Mesothelial cell of epicardium (in vitro differentiated cells): ENCODE measurements at places on chromosomes 5 and 9.

- no peak for DNase-seq
Observed at GRCh38 chr5:169728418-169728817, 91.3 kb downstream of the DOCK2 start.

DNA sequence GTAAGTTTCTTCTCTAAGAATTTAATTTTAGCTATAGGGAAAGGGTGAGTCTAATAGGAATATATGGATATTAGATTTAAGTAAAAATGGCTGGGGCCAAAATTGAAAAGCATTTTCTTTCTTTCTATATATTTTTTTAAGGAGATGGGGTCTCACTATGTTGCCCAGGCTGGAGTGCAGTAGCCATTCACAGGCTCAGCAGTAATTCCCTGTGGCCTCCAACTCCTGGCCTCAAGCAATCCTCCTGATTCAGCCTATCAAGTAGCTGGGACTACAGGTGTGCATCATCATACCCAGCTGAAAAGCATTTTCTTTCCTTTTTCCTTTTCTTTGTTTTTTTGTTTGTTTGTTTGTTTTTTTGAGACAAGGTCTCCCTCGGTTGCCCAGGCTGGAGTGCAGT, 41.1 kb downstream of the CSNK1A1 start:
- no peak for DNase-seq

GRCh38 chr5:10635257-10635866, 71.5 kb downstream of the ANKRD33B start:
- no peak for DNase-seq

DNA sequence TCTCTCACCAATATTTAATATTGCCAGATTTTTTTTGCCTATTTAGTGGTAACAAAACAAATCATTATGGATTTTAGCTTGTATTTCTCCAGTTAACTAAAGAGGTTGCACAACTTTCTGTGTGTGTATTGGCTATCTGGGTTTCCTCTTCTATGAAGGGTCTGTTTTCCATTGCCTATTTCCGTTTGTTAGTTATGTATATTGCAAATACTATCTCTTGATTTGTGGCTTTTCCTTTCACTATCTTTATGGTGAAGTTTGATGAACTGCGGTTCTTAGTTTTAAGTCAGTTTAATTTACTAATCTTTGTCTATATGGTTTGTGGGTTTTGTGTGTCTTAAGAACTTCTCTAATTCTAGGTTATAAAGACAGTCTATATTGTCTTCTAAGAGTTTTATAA, 136.3 kb downstream of the CEP120 start:
- no peak for DNase-seq

DNA sequence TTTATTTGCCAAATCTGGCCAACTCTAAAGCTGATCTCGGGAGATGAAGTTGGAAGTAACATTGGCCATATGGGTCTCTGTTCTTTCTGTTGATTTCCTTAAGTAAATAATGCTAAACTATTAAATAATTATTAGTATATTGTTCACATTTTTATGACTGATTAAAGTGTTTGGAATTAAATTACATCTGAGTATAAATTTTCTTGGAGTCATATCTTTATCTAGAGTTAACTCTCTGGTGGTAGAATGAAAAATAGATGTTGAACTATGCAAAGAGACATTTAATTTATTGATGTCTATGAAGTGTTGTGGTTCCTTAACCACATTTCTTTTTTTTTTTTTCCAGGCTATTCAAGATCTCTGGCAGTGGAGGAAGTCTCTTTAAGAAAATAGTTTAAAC, 9.3 kb upstream of the FGF18 start:
- DNase-seq = no peak

GRCh38 chr9:114691046-114691955, 9.3 kb upstream of the TEX48 start:
- no peak for DNase-seq

DNA sequence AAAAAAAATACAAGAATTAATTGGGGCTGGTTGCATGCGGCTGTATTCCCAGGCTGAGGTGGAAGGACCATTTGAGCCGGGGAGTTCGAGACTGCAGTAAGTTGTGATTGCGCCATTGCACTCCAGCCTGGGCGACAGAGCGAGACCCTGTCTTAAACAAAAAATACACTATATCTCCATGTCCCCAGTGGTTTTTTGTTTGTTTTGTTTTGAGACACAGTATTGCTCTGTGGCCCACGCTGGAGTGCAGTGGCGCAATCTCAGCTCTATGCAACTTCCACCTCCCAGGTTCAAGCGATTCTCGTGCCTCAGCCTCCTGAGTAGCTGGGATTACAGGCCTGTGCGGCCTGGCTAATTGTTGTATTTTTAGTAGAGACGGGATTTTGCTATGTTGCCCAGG, 1.2 kb downstream of the COQ4 start:
- no peak for DNase-seq

- DNase-seq = no peak
Observed at GRCh38 chr5:102290004-102290403, 6.1 kb downstream of the SLCO4C1 start.

GRCh38 chr9:73067074-73067473, 84.6 kb upstream of the ANXA1 start:
- DNase-seq = no peak

DNA sequence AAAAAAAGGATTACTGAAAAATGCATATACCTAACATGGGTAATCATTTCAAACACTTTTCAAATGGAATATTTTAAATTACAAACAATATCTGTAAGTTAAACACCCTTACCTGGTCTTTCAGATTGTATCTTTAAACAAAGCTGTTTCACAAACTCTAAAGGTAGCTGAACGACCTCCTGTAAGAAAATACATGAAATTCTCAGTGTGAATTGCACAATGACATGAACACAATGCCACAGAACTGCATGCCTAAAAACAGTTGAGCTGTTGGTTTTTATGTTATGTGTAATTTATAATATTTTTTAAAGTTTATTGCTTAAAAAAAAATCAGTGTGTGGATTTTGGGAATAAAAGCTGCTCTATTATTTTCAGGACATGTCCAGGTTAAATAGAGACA, 17.5 kb downstream of the IPPK start:
- no peak for DNase-seq

DNA sequence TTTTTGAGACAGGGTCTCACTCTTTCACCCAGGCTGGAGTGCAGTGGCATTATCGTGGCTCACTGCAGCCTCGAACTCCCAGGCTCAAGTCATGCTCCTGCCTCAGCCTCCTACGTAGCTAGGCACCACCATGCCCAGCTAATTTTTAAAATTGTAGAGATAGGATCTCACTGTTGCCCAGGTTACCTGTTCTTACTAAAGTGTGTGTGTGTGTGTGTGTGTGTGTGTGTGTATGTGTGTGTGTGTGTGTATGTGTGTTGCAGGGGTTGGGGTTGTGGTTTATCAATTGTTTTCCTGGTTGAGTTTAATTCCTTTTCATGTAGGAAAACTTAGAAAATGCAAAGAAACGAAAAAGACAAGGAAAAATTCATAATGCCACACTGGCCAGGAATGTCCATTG, 21.8 kb downstream of the RNF44 start:
- DNase-seq = no peak

GRCh38 chr5:120657104-120657503, 193.0 kb downstream of the PRR16 start:
- no peak for DNase-seq
